NCI-H524 (cell line): ENCODE measurements at places on chromosomes 7 and 10.
A peak's percentile ranks its signal among the peaks of the same experiment; 100 is the strongest.

DNA sequence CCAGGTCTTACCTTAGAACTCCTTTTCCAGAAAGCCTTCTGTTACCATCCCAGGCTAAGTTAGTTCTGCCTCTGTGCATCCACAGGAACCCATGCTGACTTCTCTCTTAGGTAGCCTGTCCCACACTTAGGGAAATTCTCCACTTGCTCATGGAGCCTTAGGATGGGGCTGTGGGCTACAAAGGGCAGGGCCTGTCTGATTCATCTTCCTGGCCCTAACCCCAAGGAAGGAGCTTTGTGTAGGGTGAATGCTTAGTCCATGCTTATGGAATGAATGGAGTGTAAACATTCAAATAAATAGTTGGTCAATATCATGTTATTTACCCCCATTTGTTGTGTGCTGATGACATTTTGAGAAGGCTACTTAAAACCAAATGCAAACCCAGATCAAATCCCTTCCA lies 54.7 kb downstream of the EMX2 start:
- DNase-seq, result no peak

GRCh38 chr7:78159545-78159944 lies 361.0 kb downstream of the PHTF2 start:
- no peak for DNase-seq

- peak; percentile 38 for DNase-seq
Observed at GRCh38 chr7:151060416-151061212, 1.2 kb downstream of the SLC4A2 start.

GRCh38 chr7:11690395-11690794 lies 141.6 kb downstream of the THSD7A start:
- DNase-seq, result no peak

DNA sequence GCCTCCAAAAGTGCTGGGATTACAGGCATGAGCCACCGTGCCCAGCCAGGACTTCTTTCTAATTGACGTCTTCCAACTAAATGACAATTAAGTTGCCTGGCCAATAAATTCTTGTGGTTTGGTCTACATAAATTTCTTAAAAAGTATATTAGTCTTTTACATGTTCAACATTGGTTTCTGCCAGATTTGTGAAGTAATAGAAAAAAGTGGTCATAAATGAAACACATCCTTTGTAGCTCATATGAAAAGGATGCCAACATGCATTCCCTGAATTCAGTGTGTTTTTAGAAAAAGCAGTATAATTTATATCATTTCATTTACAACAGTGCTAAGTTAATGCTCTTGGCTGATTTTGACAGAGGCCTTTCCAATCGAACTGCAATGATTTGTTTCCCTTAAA lies 215.0 kb downstream of the TAX1BP1 start:
- DNase-seq, result no peak

- DNase-seq, result no peak
Observed at GRCh38 chr10:75971402-75972211, 540.2 kb downstream of the LRMDA start.
